ENCODE measurements at places on chromosomes 1 and 21.
A peak's percentile ranks its signal among the peaks of the same experiment; 100 is the strongest.

DNA sequence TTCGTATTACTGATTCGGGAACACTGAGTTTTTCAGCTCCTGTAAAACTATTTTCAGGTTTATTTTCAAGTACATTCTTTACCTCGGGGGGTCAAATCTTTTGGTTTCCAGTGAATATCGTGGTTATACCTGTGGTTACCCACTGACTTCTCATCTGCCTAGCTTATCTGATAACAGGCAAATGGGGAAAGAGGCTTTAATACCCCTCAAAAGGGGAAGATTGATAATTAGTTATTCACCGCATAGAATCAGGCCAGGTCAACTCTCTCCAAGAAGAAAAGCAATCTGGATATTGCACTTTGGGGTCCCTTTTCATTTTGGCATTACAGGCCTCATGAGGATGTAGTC lies 23.0 kb downstream of the RUNX1 start:
- DNase-seq: no peak

GRCh38 chr1:112937495-112937894 lies 18.5 kb downstream of the SLC16A1 start:
- DNase-seq: no peak

DNA sequence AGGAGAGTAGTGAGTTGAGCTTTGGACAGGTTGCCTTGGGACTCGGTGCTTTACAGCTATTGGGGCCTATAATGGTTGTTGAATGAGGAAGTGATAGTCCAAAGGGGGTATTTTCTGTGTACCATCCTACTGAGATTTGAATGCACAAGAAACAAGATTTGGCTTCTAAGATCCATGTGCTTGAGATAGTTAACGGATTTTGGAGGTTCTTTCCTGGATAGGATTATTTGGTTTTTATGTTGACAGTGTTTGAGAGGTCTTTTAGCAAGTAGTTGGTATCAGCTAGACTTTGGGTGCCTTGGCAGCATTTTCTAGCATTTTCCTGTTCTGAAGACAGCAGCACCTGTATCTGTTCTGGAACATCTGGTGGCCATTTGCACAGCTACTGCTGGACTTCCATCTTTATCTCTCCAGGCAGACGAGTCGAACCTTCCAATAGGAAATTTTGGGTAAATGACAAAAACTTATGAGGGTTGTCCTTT lies 3.6 kb upstream of the SCAF4 start:
- DNase-seq: no peak

DNA sequence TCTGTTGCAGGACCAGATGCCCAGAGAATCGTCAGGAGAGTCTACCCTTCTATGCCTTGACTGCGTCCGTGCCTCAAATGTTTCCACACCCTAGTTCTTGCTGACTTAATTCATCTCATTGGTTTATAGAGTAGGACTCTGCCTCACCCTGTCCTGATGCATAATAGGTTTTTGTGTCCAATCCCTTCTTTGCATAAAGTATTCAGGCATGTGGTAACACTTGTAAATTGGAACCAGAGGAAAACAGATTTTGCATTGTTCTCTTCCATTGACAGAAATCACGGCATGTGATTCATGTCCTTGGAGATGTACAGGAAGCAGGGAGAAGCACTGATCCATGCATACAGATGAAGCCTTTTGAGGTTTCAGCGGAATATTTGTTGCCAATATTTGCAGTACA lies 29.5 kb downstream of the PLPPR5 start:
- no peak for DNase-seq

DNA sequence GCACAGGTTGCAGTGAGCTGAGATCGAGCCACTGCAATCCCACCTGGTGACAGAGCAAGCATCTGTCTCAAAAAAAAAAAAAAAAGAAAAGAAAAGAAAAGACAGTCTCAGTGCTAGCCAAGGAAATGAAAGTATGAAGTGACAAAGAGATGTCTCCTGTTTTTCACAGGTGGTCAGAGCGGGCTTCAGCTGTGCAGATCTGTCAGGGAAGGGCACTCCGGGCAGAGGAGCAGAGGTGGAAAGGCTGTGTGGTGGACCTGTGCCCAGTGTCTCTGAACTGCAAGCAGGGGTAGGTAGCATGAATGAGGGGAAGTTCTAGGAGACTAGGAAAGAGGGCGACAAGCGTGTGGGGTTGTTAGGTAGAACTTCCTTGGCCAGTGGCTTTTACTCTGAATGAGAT lies 67.5 kb downstream of the CD247 start:
- no peak for DNase-seq

- peak; percentile 28 for DNase-seq
Observed at GRCh38 chr1:9326596-9326995, 33.9 kb downstream of the SPSB1 start.

DNA sequence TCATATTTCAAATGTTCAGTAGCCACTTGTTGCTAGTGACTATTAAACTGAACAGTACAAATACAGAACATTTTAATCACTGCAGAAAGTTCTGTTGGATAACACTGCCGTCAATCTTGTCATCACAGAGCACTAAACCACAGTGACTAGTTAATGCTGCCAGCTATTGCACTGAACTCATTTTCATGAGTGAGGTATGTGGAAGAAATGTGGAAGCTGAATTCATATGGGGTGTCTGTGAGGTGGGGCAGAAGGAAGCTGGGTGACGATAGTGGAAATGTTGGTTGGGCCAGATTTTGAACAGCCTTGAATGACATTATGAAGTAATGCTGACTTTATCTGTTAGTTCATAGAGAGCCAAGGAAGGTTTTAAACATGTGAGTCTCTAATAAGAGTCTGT lies 49.6 kb downstream of the OSBPL9 start:
- DNase-seq: no peak

GRCh38 chr1:53237638-53238037 lies 680 bp downstream of the MAGOH start:
- no peak for DNase-seq

DNA sequence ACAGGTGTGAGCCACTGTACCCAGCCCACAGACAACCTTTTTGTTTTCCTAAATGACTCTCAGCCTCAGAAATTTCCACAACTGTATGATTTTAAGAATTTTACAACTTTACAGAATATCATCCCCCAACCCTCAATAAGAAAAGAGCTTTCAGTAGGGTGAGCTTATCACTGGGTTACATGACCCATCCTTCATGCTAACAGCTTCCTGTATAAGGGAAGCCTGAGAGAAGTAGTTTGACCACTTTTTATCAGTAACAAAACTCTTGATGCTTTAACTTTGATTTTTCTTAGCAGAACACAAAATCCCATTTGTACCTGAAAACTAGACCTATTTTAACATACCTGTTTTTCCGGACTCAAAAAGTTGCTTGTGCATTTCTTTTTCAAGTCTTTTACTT lies 9.7 kb upstream of the MYBPHL start:
- no peak for DNase-seq

DNA sequence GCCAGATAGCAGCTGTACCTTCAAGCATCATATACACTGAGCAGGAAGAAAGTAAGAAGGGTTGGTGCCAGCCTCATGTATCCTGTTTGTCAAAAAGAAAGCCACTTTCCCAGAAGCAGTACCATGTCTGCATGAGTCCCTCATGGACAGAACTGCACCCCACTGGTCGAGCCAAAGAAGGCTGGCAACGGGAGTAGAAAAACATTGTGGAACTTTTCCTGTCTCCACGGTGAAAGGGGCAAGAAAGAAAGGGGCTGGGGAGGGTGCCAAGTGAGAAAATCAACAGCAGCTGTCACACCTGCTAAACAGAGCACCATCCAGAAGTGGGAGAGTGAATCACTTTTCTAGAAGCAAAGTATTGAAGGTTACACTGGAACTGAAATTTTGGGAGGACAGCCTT lies 621.7 kb downstream of the LMO4 start:
- DNase-seq: no peak

DNA sequence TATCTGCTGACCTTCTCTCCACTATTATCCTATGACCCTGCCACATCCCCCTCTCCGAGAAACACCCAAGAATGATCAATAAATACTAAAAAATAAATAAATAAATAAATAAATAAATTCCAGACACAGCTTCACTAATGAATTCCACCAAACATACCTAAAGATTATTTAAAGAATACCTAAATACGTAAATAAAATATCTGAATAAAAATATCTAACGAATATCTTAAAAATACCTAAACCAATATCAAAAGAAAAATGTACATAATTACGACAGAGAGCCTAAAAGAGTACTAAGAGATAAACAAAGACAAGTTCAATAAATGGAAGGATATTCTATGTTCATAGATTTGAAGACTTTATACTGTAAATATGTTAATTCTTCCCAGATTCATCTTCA lies 132.5 kb downstream of the FAF1 start:
- DNase-seq: no peak

GRCh38 chr1:10696977-10697376 lies 99.5 kb downstream of the CASZ1 start:
- no peak for DNase-seq

DNA sequence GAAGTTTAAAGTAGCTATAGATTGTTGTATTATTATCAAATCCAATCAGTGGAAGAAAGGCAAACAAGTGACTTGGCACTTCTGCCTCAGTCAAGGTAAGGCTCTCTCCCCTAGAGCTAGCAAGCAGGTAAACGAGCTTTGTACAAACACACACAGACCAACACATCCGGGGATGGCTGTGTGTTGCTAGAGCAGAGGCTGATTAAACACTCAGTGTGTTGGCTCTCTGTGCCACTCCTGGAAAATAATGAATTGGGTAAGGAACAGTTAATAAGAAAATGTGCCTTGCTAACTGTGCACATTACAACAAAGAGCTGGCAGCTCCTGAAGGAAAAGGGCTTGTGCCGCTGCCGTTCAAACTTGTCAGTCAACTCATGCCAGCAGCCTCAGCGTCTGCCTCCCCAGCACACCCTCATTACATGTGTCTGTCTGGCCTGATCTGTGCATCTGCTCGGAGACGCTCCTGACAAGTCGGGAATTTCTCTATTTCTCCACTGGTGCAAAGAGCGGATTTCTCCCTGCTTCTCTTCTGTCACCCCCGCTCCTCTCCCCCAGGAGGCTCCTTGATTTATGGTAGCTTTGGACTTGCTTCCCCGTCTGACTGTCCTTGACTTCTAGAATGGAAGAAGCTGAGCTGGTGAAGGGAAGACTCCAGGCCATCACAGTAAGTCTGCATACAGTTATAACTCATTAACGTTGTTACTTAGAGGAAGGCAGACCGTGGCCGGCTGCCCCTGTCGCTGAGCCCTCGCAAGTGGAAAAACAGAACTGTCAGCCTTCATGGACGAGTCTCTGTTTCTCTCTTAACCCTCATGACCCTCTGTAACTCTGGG lies at the start of gene PALMD:
TSS of gene PALMD (plus strand) at position 415 of the 833 bp plus-strand sequence. CDS start at position 620, 205 bp downstream.
- peak; percentile 47 for DNase-seq

DNA sequence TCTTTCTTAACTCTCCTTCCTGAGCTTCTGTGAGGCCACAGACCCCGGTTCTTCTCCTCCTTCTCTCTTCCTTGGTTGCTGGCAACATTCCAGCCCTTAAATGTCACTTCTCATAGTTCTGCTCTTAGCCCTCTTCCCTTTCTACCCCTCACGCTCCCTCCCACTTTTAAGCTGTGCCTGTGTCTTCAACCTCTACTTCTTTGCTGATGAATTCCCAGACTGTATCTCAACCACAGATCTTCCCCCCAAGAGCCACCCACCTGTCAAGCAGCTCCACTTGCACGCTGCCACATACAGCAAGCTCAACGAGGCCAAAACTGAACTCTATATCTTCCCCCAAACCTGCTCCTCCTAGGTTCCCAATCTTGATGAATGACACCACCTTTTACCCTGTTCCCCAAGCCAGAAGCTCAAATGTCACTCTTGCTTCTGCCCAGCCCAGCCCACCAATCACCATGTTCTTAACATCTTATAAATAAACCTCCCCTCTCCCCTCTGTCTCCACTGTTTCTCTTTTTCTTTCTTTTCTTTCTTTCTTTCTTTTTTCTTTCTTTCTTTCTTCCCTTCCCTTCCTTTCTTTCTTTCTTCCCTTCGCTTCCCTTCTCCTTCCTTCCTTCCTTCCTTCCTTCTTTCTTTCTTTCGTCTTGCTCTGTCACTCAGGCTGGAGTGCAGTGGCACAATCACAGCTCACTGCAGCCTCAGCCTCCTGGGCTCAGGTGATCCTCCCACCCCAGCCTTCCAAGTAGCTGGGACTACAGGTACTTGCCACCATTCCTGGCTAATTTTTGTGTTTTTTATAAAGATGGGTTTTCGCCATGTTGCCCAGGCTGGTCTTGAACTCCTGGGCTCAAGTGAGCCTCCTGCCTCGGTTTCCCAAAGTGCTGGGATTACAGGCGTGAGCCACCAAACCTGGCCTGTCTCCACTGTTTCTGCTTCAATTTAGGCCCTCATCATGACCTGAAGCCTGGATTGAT lies 19.8 kb upstream of the PTP4A2 start:
- DNase-seq: no peak

DNA sequence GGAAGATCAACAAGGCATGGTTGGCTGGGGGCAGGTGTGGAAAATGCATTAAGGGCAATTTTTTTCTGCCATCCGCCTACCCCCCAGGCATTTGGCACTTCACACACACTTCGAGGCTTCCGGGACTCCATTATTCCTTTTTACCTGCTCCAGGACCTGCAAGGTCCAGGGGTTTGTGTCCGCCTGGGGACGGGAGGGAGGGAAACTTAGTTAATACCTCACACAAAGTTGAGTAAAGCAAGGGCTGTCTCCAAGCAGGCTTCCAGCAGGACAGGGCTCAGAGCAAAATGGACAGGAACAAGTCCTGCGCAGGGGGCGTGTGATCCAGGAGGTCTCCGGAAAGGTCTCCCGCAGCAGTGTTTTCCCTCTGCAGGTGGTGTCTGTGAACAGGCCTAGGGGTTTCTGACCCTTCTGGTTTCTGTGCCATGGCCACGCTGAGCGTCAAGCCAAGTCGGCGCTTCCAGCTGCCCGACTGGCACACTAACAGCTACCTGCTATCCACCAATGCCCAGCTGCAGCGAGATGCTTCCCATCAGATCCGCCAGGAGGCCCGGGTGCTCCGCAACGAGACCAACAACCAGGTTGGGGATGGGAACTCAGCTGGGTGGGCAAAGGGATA lies 712 bp downstream of the TEKT2 start:
- DNase-seq: no peak

DNA sequence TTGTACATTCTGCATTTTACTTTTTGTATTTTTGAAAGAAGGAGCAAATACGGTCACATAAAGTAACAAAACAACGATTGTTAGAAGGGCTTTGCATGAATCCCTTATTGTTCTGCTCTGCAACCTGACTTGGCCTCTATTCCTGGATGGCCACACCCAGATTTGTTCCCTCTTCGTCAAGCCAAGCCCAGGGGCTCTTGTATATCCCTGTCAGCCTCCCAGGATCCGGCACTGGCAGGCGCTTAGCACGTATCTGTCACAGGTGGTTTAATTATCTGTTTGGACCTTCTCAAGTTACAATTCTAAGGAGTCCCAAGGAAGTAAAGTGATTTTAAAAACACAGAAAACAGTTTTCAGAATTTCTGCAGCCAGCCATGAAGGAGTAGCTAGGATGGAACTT lies 28.0 kb downstream of the CRYAA start:
- DNase-seq: peak; percentile 28

GRCh38 chr1:216111842-216112241 lies 311.4 kb downstream of the USH2A start:
- DNase-seq: peak; percentile 5

DNA sequence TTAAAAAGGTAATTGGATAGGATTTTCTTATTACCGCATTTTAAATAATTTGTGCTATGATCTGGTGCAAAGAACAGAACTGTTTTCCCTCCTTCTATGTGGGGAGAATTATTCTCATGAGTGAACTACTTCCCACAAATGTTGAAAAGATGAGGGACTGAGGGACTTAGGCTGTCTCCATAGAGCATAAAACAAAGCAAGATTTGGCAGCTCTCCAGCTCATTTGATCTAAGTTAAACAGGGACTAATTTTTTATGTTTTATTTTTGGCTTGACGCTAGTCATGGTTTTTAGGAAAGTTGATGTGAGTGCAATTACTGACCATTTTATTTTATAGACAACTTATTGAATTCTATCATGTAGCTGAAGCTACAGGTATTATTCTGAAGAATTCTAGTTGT lies 362.3 kb downstream of the HLX start:
- DNase-seq: no peak
